SW 1271 (cell line): ENCODE measurements at places on chromosomes 5 and 9.

GRCh38 chr5:53929570-53929969 lies 369.1 kb downstream of the NDUFS4 start:
- DNase-seq: no peak

DNA sequence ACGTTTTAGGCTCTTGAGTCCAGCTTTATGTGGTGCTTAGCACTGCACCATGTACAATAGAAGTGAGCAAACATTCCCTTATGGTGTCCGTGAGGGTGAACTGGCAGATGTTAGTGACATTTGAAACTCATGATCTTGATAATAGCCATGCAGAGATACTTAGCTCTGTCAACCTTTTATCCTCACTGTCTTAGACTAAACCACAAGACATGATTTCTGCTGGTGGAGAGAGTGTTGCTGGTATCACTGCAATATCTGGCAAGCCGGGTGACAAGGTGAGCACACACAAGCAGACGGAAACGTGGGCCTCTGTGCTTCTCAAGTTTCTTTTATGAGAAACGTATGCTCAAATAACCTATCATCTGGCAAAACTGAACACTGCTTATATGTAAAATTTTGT lies 68.4 kb downstream of the CAST start:
- no peak for DNase-seq

DNA sequence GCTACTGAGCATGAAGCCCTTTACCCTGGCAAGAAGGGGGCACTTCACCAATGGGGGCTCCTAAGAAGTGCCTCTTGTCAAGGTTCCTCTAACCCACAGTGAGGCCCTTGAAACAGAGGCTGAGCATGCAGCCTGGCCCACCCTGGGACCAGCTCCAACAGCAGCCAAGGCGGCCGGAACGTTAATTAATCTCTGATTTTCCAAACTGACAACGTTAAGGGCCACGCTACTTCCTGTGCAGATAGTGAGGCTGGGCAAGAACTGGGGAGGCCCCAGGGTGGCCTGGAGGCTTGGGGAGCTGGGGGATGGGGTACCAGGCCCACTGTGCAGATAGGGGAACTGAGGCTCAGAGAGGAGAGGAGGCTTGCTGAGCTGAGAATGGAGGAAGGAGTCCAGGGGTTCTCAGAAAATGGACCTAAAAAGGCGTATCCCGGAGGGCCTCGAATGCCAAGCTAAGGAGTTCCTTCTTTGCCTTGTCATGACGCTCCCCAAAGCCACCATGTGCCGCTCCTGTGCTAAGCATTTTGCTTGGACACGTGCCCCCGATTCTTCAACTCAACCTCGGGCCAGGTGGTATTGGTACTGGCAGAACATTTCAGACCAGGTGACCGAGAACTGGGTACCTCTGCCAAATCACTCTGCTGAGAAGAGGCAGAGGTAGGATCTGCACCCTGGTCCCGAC lies 72.0 kb upstream of the STXBP1 start:
- no peak for DNase-seq

GRCh38 chr5:73319036-73319435 lies 129.5 kb downstream of the FOXD1 start:
- DNase-seq: no peak

DNA sequence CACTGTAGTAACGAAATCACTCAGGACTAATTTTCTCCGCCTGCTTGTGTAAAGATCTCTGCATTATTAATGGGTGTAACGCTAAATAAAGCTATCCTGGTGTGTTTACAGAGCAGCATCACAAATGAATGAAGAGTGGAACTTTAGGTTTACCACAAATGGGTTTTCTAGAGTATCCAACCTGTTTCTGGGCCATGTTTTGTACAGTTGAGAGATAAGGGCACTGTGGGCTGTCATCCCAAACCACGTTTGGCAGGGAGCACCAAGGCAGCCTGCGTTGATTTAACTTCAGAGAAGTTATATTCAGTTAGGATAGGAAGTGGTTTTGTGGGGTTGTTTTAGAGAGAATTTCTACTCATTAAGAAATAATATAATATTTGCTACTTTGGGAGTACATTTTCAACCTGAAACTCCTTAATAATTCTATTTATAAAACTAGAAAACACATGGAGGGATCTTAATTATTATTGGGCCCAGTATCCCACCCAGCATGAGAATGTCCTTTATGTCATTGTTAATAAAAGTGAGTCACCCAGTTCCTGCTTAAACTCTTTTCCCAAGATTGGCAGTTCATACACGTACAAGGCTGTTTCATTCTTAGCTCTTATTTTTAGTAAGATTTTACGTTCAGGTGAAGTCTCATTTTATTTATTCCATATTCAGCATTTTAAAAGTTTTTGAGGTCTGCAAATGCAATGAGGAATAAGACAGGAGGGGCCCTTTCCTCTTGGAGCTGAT lies 8.0 kb downstream of the KCNN2 start:
- no peak for DNase-seq

GRCh38 chr5:88886252-88886651 lies 3.3 kb upstream of the MEF2C start:
- no peak for DNase-seq

GRCh38 chr5:90680921-90681563 lies 122.4 kb downstream of the ADGRV1 start:
- no peak for DNase-seq

GRCh38 chr5:167934551-167934971 lies 356.9 kb upstream of the WWC1 start:
- DNase-seq: no peak

DNA sequence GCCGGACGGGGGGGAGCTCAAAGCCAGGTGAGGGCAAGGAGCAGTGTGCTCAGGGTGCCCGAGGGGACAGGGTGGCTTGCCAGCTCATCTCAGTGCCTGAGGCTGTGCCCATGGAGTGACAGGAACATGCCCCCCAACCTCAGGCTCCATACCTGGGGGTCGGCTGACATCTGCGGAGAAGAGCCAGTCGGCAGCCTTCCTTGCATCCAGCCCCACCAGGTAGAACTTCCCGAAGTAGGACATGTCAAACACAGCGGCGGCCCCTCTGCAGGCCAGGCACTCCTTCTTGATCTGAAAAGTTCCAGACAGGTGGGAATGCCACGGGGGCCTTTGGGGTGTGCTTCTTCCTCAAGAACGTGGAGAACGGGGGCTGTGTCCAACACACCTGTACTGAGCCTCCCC lies 42.1 kb downstream of the SARDH start:
- DNase-seq: no peak

DNA sequence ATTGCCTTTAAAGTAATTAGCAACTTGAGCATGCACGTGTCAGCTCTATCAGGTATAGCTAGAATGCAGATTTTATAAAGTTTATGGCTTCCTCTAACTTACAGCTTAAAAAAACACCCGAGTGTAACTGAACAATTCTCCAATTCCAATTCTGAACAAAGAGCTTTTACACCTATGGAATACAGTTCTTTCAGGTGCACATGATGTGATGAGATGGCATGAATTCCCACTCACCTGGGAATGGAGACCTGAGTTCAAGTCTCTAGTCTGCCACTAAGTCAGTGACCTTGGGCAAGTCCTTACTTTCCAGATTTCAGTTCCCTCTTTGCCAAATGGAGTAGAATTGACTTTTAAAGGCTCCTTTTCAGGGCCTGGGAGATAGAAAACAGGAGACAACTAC lies 1.8 kb downstream of the ZFAND5 start:
- DNase-seq: no peak

GRCh38 chr5:142357469-142358090 lies 32.8 kb upstream of the SPRY4 start:
- DNase-seq: no peak

DNA sequence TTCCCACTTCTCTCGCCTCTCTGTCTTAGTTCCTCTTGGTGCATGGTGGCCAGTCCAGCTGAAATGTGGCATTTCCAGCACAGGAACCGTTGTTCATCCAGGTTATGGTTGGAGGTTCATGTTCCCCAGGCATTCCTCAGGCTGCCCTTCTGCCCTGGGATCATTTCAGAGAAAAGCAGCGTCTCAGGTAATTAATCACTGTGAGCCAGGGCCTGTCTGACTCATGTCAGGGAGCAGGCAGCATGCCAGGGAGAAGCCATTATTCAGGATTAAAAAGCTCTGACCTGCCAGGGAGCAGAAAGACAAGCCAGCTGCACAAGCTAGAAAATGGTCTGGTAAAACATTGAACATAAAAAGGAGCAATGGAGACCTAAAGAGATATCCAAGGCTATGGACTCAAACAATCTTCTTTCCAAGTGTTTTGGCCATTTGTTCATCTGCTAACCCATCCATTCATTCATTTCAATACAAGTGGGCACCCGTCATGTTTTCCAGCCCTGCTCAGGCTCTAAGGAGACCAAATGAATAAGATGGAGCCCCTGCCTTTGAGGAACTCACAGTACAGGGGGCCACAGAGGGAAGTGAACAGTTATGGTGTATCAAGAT lies 241.4 kb downstream of the DRD1 start:
- peak; percentile 18 for DNase-seq

DNA sequence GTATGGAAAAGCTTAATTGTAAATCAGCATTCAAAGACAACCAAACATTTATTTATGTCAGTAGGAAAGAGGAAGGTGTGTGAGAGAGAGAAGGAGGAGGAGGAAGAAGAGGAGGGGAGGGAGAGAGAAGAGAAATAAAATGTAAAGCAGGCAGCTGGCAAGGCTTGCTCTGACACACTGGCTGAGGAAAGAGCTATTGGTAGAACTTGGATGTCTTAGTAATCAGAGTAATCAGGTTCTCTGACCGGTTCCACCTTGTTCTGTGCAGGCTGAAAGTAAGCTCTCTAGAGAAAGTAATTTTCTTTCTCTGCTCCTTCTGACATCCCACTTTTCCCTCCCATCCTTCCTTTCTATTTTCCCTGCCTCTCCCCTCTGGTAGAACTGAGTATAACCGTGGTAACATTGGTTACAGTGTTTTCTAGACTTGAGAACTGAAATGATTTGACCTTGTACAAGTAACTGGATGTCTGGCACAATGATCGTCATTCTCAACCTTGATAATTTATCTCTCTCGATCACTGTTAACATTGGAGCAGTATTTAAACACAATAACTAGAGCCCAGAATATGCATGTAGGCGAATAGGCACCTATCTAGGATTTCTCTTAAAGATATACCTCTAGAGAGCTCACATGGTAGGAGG lies 33.3 kb downstream of the TLE4 start:
- no peak for DNase-seq

- no peak for DNase-seq
These were observed 103.3 kb downstream of the ZSWIM6 start for GRCh38 chr5:61435368-61435767.

DNA sequence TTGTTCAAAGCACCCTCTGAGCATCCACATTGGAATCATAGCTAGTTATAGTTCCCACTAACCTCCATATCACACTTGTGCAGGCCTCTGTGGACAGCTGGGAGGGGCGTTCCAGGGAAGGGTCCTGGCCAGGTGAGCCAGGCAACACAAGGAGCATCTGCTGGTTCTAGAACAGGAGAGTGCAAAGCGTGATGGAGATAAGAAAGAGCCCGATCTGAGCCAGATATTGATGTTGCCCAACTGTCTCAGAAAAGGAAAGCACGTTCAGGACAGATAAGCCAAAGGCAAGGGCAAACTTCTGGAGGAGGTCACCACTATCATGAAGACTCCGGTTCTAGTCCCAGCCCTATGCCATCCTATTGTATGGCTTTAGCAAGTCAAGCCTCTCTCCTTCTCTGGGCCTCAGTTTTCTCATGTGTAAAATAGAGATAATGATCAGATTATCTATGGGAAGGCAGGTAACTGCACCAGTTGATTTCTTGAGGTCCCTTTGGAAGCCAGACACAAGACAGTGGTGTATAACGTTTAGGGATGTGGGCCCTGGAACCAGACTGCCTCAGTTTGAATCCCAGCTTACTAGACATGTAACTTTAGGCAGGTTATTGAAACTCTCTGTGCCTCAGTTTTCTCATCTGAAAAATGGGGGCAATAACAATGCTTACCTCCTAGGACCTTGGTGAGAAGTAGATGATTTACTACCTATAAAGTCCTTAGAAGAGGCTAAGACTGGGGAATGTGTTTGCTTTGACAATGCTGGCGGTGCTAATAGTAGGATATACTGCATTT lies 19.8 kb downstream of the GABBR2 start:
- DNase-seq: no peak

DNA sequence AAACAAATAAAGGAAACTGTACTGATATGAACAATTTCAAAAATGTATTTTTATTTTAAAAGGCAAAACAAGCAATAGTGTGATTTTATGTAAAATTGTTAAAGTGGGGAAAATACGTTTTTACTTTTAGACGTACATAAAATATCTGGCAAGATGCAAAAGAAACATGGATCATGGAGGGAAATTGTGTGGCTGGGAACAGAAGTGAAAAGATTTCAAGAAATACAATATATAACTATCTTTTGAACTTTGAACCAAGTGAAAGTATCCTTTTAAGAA lies 1.5 kb upstream of the ZNF367 start:
- no peak for DNase-seq

- DNase-seq: peak; percentile 16
These were observed 59.7 kb downstream of the TENT4A start for GRCh38 chr5:6772886-6773285.

DNA sequence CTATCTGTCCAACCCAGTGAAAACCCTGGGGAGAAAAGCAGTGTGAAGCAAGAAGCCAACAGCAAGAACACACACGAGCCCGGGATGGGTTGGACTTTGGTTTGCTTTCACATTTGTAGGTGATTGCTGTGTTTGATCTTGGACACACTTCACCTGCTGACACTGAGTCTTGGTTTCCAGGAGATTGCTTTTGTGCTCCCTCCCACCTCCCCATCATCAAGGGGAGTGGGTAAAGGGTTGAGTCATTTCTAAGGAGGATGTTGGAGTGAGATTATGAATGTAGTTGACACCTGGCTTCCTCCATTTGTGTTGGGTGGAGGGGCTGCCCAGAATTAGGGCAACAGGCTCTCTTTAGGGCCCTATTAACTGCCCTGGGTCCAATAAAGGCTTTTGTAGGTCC lies 37.5 kb downstream of the ANKDD1B start:
- no peak for DNase-seq

DNA sequence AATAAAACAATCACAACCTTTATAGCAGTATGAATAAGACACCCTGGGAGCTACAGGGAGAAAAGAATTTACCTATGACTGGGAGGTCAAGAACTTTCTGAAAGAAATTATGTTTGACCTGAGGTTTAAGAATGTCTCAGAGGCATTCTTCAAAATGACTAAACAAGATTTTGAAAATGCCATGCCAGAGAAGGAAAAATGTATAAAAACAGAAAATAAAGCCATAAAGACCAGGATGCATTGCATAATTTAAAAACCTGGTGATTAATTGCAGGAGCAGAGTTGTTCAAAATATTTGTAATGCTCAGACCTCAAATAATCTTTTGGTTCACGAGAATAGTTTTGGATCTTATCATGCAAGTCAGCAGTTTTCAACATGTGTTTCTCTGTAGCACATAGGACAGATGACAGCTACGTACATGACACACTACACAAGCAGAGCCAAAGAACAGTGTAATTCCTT lies 954.7 kb upstream of the ARRDC3 start:
- DNase-seq: no peak
